ENCODE measurements at places on chromosomes 4 and X. TPM values are rescaled to one million over a fixed set of nuclear protein-coding genes. Genes with fewer than 3 reads are reported as not detected.

Gene FREM3
- total RNA-seq, result 0.16 TPM

Gene MTMR8
- total RNA-seq, result 3.6 TPM

Gene MORC4
- 6.6 TPM for total RNA-seq

Gene BEX4
- total RNA-seq, result 98.1 TPM

Gene ADGRG2
- total RNA-seq, result 6.6 TPM

Gene NSUN7
- total RNA-seq, result 4.4 TPM

Gene CABS1
- total RNA-seq, result not detected

Gene HELT
- total RNA-seq, result not detected

Gene COL25A1
- total RNA-seq, result 6.4 TPM

Gene RBMXL3
- not detected for total RNA-seq
